NCI-H1092 (cell line): ENCODE measurements at places on chromosomes 1 and 21.
A peak's percentile ranks its signal among the peaks of the same experiment; 100 is the strongest.

DNA sequence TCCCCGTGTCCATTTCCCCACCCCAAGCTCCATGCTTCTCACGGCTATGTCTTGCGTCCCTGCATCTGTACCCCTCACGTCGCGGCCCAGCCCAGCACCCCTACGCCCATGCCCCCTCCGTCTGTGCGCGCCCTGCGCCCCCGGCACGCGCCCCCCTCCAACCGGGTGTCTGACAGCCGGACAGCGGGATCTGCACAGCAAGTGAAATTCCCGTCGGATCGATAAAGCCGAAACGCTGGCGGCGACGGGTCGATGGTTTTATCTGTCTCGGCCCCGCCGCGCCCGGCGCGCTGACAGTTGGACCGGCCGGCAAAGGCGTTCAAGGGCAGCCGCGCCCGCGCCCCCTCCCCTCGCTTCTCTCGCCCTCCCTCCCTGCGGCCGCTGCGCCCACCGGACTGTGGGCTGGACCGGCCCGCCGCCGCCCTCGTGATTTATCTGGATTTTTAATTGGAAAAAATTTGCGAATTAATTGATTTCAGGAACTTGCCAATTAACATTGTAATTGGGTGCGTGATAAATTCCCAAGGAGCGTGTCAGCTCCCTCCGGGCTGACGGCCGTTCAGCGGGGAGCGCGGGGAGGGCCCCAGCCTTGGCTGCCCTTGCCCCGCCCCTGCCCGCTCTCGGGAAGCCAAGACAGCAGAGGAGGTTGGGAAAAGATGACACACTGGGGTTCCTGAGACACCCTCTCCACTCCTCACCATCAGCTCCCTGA lies 57.1 kb downstream of the TMEM53 start:
- DNase-seq, result peak; percentile 31

DNA sequence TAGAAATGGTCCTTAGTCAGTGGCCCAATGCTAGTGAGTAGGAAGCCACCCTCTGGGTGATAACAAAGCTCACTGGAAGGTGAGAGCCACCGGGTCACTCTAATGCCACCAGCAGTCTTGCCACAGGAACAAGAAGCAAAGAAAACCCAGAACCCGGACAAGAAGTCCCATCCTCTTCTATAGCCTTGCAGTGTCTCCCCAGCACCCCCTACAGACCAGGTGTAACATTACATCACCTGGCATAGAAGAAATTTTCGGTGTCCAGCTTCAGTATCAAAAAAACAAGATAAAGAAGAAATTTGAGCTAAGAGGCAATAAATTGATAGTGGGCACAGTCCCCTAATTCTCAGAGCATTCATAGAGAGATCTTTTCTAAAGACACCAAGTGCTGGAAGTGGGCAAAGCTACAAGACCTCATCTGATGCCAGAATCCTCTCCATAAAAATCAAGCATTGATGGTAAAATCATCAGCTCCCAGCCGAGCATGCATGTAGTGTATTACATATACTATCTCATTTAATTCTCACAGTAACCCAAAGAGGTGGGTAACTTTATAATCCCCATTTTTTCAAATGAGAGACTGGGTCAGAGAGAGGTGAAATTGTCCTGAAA lies 491.0 kb downstream of the MATN1 start:
- no peak for DNase-seq

DNA sequence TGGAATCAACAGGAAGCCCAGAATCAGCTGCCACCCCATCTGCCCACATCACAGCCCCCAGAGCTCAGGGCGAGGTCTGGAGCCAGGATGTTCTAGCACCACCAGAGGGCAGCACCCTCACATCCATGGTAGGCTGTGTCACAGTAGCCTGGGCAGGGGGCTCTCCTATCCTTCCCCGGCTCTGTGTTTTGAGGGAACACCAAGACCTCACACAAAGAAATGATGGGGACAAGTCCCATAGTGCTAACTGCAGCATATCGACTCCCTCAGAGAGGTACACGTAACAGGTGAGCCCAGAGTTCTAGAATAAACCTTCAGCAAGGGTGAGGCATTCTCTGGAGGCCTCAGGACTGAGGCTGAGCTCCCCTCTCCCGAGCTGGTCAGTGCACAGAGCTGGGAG lies 2.3 kb upstream of the KCNC4 start:
- DNase-seq, result peak; percentile 41

DNA sequence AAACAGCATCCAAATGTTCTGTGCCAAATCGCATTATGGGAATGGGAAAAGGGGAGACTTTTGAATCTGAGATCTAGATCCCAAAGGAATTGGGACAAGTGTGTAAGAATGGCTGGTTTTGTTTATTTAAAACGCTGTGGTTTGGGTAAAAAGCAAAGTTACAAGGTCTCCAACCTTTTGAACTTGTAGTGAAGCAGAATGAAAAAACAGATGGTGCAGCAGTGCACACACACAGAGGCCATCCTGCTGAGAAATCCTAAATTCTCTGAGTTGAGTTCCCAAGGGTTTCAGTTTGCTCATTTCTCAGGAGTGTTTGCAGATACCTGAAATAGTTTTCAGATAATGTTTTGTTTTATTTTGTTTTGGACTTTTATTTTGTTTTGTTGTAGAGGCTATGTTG lies 80.2 kb upstream of the CD1D start:
- no peak for DNase-seq

DNA sequence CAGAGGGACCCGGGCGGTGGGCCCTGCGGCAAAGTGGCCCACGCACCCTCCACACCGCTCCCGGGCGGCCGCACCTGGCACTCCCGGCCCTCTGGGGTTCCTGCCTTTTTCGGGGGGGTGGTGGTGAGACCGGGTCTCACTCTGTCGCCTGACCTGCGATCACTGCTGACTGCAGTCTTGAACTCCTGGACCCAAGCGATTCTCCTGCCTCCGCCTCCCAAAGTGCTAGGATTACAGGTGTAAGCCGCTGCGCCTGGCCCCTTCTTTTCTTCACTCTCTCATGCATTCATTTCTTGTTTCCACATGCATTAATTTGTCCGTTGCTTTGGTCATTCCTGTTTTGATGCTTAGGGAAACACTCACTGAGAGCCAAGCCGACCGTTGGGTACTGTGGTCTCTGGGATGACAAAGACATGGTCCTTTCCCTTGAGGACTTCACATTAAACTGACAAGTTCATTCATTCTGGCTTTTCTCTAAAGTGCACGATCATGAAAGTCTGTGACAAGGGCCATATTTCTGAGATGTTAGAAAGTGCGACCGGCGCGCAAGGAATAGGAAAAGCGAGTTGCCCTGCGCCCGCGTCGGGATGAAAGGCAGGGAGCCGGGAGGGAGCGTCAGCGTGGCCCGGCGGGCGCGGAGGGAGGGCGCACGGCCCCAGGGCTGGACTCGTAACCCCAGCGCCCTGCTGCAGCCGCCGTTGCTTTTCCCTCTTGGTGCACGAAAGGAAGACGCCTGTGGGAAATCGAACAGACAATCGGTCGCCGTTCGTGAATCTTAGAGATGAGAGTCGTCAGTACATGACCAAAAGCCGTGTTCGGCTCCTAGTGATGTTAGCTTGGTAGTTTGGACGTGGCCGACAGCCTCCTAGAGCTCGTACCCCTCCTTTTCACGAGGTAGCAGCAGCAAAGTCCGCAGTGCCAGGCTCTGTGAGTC lies 1.0 kb upstream of the MCOLN2 start:
- DNase-seq, result no peak

DNA sequence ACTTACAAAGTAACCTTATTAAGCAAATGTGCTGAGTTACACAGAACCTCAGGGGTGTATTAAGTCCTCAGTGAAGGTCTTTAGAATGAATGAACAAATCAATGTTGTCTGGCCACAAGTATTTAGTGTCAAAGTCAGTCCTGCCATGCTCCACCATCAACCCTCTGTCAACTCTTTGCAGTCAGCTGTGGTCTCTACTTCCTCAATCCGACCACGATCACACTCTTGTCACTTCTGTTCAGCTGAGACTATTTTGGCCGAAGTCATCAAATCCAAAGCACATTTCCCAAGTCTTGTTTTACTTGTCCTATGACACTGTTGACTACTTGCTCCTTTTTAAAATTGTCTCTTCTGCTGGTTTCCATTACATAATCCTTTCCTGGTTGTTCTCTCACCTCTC lies 173.5 kb downstream of the ST6GALNAC5 start:
- no peak for DNase-seq

GRCh38 chr1:39890273-39890672 lies 7.0 kb upstream of the TRIT1 start:
- no peak for DNase-seq

DNA sequence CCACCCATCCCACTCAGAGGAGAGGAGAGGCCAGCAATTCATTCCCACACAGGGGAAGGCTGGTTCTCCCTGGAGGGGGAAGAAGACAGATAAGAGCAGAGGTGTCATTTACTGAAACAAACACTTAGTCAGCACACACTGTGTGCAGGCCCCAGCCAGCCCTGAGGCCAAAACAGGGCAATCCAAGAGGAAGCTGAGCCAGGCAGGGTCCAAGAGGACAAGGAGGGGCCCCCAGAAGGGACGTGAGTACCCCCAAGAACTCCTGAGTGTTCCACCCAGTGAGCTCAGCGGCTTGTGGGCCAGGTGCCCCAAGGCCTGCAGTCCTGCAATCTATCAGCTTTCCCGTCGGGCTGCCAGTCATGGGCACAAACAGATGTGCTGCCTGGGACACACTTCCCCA lies 15.8 kb downstream of the ADGRB2 start:
- DNase-seq, result no peak

GRCh38 chr1:65425697-65426096 lies 5.2 kb downstream of the LEPR start:
- DNase-seq, result no peak

DNA sequence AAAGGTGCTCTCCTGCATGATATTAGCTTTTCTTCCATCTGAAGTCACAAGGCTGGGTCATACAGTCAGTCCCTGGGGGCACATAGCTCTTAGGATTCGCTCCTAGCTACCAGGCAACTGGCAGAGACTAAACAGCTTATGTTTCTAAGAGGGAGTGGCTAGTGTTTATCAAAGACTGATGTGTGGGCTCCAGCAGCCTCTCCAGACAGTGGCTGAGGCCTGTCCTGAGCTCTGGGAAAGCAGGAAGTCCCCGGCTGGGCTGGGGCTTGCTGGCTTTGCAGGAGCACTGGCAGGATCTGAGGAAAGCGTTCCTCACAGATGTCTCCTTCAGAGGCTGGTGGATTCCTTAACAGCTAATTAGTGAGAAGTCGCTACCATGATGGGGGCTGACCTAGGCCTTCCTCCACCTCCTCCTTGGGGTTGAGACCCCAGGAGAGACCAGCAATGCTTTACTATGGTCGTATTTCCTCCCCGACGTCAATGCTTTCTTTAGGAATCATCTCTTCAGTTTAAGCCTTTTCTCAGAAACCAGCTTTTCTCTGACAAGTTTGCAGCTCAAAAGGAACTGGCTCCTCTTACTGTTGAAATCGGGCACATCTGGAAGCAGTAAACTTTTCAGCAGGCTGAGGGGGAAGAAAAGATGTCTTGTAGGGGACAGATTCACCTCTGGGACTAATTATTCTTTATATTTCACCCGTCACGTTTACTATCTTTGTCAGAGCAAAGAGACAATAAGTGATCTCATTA lies 33.5 kb upstream of the HHAT start:
- peak; percentile 44 for DNase-seq

- DNase-seq, result no peak
Observed at GRCh38 chr1:15799004-15799867, 8.2 kb downstream of the UQCRHL start.

- DNase-seq, result no peak
Observed at GRCh38 chr21:42646836-42647235, 6.6 kb upstream of the PDE9A start.

- no peak for DNase-seq
Observed at GRCh38 chr1:242651817-242652216, 127.3 kb upstream of the PLD5 start.

GRCh38 chr21:28588997-28589396 lies 403.7 kb downstream of the LTN1 start:
- no peak for DNase-seq

- DNase-seq, result no peak
Observed at GRCh38 chr1:10869933-10870332, 73.5 kb upstream of the CASZ1 start.

GRCh38 chr1:87292684-87293493 lies 35.8 kb upstream of the LMO4 start:
- peak; percentile 60 for DNase-seq

DNA sequence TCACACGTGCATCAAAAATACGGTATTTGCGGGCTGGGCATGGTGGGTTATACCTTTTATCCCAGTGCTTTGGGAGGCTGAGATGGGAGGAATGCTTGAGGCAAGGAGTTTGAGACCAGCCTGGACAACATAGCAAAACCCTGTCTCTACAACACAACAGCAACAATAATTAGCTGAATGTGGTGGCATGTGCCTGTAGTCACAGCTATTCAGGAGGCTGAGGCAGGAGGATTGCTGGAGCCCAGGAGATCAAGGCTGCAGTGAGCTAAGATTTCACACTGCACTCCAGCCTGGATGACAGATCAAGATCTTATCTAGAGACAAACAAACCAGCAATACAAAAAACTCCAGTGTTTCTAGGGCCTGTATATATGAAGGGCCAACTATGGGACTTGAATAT lies 30.6 kb downstream of the PTPRU start:
- DNase-seq, result no peak

DNA sequence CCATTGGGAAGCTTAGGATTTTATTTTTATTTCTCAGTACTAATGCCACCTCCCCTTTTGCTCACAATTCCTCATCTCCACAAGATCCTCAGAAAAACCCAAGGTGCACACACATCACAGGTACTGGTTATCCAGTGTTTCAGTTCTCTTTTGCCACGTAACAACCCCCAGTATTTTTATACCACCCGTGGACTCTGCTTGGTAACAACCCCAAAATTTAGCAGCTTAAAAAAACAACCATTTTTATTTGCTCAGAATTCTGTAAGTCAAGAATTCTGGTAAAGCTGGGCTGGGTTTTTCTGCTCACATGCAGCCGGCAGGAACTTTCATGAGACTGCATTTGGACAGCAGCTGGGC lies 180.0 kb downstream of the KAZN start:
- no peak for DNase-seq

GRCh38 chr1:212862111-212862690 lies 4.1 kb downstream of the FLVCR1 start:
- no peak for DNase-seq

DNA sequence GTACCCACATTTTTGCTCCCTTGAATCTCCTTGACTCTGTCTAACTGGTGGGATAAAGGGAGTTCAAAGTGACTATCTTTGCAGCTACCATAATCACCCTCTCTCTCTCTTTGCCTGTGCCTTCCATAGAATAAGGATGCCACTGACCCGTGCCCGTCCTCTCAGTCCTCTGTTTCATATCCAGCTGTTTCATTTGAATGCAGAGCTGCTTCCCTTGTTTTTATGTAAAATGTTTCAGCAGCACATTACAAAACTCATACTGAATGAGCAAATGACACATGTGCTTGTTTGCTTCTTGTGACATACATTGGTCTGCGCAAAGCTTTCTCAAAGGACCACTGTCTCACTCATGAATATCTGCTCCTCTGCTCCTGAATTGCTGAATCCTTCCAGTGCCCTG lies 38.4 kb downstream of the CDC42 start:
- DNase-seq, result no peak

DNA sequence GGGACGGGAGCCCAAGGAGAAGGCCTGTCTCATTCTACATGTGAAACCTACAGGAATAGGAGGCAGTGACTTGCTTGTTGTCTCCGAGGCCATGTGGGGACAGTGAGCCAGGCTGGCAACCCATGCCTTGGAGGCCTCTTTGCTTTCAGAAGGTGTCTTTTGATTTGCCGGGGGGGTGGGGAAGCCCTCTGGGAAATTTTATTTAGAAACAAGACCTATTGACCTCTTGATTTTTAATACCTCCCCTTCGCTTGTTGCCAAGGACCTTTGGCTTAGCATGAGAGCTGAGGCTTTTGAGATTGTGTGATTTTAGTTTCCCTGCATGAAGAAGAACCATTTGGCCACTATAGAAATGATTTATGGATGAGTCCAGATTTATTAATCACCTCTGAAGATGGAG lies 4.1 kb downstream of the ARMH1 start:
- DNase-seq, result no peak

GRCh38 chr1:43936431-43937151 lies 3.0 kb downstream of the ARTN start:
- DNase-seq, result peak; percentile 24
